Activated CD8-positive, alpha-beta T cell treated with anti-CD3 and anti-CD28 coated beads, Interleukin-2, amount 10 ng/mL, durations not matched to agents 7 days and 5 days (primary cell): ENCODE measurements at places on chromosomes 2 and 18. TPM values are rescaled to one million over a fixed set of nuclear protein-coding genes. Genes with fewer than 3 reads are reported as not detected.

Gene ALPI
- not detected for total RNA-seq

Gene NYAP2
- total RNA-seq = not detected

Gene NR4A2
- total RNA-seq = 2.0 TPM

Gene CRYGD
- not detected for total RNA-seq

Gene TUBB8B
- total RNA-seq = not detected

Gene RGPD4
- total RNA-seq = not detected

Gene CROCC2
- not detected for total RNA-seq

Gene MATN3
- not detected for total RNA-seq

Gene SERPINB3
- total RNA-seq = not detected

Gene MAPRE2
- total RNA-seq = 49.0 TPM

Gene GCKR
- total RNA-seq = not detected

Gene ANKRD29
- total RNA-seq = not detected

Gene WNT10A
- not detected for total RNA-seq

Gene FAP
- total RNA-seq = not detected

Gene PXDN
- total RNA-seq = 0.26 TPM

Gene EFEMP1
- total RNA-seq = not detected

Gene HOXD10
- not detected for total RNA-seq

Gene REG1B
- not detected for total RNA-seq

Gene TPO
- total RNA-seq = not detected

Gene TMEM127
- 34.2 TPM for total RNA-seq

Gene GTF3C2
- total RNA-seq = 62.6 TPM

Gene ABCG8
- not detected for total RNA-seq

Gene DHRS9
- not detected for total RNA-seq

Gene IL36RN
- not detected for total RNA-seq

Gene PPP4R1
- 42.9 TPM for total RNA-seq

Gene RNF144A
- 76.9 TPM for total RNA-seq

Gene IHH
- total RNA-seq = not detected

Gene ASB18
- not detected for total RNA-seq

Gene FEV
- not detected for total RNA-seq

Gene RTP5
- not detected for total RNA-seq

Gene TMEM150A
- 1.9 TPM for total RNA-seq

Gene XPO1
- 208 TPM for total RNA-seq

Gene DOCK10
- 344 TPM for total RNA-seq

Gene HNRNPA3
- 329 TPM for total RNA-seq

Gene FAHD2A
- total RNA-seq = 30.5 TPM

Gene IAH1
- 73.3 TPM for total RNA-seq

Gene ZSWIM2
- not detected for total RNA-seq

Gene ITGAV
- total RNA-seq = 5.6 TPM

Gene TMEM169
- total RNA-seq = 1.4 TPM

Gene MC5R
- total RNA-seq = not detected

Gene RPRM
- 0.24 TPM for total RNA-seq

Gene TSGA10
- 6.0 TPM for total RNA-seq

Gene LPIN1
- 54.7 TPM for total RNA-seq

Gene RGPD8
- 7.8 TPM for total RNA-seq

Gene YES1
- total RNA-seq = 22.6 TPM

Gene NCKAP5
- not detected for total RNA-seq

Gene SCN2A
- 0.05 TPM for total RNA-seq

Gene C2orf92
- total RNA-seq = 4.0 TPM

Gene RBM44
- 0.73 TPM for total RNA-seq

Gene CNPPD1
- total RNA-seq = 75.1 TPM

Gene CHST10
- 8.5 TPM for total RNA-seq

Gene ANKMY1
- 33.3 TPM for total RNA-seq

Gene C2orf81
- 1.5 TPM for total RNA-seq

Gene ZNF407
- 17.0 TPM for total RNA-seq

Gene CFC1
- not detected for total RNA-seq

Gene STON1
- total RNA-seq = 1.6 TPM

Gene M1AP
- not detected for total RNA-seq
